ENCODE measurements at places on chromosomes 3 and 15.

- DNase-seq, result peak; percentile 23
These were observed 227.6 kb upstream of the POU1F1 start for GRCh38 chr3:87503900-87504498.

DNA sequence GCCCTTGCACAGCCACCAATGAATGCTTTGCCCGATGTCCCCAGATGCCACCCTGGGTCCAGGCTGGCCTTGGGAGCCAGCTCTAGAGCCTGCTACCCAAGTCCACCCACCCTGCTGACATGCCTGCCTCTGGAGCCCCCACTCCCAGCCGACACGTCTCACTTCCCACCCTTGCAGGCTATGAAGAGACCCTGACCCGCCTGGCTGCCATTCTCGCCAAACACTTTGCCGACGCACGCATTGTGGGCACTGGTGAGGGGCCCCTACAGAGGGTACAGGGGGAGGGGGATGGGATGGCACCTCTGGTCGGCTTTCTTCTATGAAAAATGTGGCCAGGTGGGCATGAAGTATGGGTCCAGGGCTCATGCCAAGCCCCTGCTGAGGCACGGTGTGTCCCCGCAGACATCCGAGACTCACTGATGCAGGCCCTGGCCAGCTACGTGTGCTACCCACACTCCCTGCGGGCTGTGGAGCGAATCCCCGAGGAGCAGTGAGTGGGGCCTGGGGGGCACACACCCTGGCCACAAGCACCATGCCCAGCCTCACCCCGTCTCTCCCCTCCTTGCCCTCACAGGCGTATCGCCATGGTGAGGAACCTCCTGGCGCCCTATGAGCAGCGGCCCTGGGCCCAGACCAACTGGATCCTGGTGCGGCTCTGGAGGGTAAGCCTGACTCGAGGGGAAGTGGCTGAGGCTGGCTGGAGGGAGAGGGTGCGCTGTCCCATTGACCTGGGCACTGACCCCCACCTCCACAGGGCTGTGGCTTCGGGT lies 6.0 kb downstream of the AMIGO3 start:
- DNase-seq, result no peak

GRCh38 chr3:36482256-36482655 lies 102.0 kb downstream of the STAC start:
- no peak for DNase-seq

DNA sequence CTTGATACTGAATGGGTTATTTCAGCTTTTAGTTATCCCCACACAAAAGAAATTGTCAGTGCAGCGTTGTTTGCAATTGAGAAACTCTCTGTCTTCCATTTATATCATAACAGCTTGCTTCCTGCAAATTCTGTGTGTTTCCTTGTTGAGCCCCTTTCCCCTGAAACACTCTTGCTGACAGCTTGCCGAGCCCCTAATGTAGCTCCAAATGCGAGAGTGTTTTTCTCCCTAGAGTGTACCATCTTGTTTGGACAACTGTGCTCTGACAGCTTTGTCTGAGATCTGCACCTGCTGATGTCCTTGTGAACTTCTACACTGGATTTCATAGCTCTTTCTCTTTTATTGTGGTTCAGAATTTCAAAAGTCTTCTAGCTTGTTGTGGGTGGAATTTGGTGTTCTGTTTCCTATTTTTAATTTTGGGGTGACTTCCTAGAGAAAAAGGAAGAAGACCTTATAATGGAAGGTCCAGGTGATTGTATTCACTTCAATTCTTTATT lies 343.5 kb downstream of the PDCD6IP start:
- no peak for DNase-seq

DNA sequence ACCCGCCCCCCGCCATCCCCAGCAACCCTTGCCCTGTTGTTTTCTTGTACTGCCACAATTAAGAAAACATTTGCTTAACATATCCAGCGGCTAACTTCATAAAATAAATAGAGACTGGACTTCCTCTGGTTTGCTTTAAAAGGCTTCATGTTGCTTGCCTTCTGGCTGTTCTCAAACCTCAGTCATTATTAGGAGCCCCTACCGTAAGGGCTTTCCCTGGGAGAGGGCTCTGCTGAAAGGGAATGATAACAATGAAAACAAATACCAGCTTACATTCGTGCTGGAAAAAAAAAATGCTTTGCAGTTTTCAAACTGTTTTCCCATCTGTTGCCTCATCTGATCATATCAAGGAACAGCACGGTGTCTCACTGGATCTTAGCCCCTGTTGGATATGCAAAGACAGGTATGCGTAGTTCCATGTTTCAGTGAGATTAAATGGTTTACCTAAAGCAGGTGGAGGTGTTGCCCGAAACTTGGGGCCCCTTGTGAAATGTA lies 77.2 kb upstream of the VGLL4 start:
- DNase-seq, result no peak

DNA sequence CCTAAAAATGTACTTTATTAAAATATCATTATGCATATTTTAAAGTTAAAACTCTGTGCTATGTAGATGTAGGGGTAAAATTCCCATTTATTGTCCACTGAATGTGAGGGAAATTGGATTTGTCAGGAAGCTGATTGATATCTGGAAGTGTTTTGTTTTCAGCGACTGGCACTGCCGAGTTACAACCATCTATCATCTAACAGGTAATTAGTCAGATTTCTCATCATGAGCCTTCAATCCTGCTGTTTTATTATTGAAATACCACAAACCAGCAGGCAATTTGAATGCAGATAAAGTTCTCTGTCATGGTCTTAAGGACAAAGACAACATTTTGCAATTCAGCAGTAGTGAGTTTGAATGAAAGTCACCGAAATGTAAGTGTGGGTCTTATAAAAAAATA lies 40.5 kb downstream of the ZIC1 start:
- DNase-seq, result no peak

GRCh38 chr3:11385326-11385725 lies 113.1 kb downstream of the ATG7 start:
- no peak for DNase-seq

GRCh38 chr3:133457465-133458067 lies 57.7 kb downstream of the BFSP2 start:
- no peak for DNase-seq

GRCh38 chr3:98596541-98597500 lies 3.4 kb upstream of the CPOX start:
- no peak for DNase-seq

GRCh38 chr3:89043406-89043932 lies 64.0 kb upstream of the EPHA3 start:
- DNase-seq, result no peak

- DNase-seq, result no peak
These were observed 220.9 kb downstream of the SLC9A9 start for GRCh38 chr3:143627336-143627735.
